ENCODE measurements at places on chromosomes 12 and 14.

DNA sequence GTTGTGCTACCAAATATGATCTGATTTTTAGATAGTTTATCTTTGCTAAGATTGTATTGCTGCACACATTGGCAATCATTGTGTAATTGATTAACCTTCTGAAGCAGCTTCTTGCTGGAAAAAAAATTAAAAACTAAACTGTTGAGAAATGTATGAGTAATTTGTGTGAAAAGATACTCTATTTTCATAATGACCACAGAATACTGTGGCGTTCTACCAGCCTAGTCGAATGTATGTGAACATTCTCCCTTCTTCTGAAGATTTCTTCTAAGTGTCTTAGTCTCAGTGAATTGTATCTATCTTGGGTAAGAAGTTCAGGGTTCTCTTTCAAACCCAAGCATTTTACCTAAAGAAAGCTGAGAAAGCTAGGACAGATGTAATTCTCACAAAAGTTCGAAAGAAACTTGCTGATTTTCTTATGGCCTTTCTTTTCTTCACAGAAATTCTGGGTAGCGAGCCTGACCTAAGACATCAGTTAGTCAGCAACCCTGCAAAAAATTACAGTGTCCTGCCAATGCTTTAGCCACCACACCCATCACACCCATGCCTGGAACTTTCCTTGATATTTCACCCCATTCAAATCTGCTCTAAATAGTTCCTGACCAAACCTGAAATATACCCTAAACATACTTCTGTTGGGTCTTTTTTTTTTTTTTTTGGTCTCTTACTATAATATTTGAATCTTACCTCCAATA is 27.1 kb upstream of the C12orf71 start:
- peak; percentile 43 for DNase-seq

DNA sequence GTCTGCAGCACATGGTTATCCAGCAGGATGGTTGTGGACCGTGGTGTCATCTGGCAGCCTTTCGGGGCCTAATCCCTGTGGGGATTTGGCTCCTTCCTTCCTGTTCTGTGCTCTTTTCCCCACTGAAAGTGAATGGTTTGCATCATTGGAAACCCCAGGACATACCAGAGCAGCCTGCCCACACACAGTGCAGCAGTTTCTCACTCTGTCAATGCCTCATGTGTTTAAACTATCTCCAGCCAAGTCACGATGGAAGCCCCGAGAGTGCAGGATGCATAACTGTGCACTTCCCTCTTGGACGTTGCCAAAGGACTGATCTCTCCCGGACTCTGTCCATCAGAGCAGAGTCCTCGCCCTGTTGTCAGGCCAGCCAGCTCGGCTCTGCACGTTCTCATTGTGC is 29.0 kb upstream of the AMN start:
- DNase-seq: peak; percentile 97

- no peak for DNase-seq
These were observed 1.3 kb upstream of the ATP2A2 start for GRCh38 chr12:110279566-110280375.

GRCh38 chr12:93705237-93705636 is 28.1 kb downstream of the CRADD start:
- no peak for DNase-seq

DNA sequence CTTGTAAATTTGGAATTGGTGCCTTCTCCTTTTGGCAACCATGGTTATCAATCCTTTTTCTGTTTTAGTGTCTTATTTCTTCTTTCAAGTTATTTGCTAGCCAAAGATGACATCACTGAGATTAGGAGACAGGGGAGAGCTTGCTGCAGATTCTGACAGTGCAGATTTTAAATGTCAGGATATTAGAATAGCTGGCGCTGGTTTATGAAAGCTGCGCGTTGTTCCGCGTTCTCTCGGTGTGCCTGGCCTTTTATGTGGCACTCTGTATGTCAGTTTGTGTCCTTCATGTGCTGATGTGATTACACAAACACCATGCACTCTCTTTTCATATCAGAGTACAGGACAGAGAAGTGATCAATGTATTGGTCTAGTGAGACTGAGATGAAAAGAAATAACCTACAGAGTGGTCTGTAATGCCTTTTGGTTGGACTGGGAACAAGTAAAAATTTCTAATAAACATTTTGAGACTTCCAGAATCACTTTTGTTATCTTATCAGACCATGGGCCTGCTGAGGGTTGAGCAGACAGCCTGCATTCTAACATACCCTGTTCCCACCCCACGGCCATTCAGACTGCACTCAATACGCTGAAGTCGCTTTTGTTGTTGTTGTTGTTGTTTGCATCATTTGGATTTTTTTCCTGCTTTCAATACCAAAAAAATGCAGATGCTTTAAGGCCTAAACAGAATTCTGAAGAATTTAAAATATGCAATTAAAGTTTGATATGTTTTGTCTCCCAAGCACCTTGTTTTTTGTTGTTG is 49.7 kb upstream of the TRAF3 start:
- DNase-seq: no peak

DNA sequence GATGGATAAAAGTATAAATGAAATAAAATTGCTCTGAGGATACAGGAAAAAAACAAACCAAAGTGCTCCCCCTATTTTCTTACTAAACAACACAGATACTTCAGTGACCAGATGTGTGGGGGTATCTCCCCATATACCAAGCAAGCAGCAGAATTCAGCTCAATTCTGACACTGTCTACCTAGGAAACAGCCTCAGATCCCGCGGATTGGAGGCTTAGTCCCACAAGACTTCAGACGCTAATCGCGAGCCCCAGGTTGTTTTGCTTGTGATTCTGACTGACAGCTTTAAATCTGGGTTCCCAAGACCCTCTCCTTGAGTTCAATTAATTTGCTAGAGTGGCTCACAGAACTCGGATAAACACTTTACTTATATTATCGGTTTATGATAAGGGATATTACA is 17.3 kb downstream of the NFKBIA start:
- DNase-seq: no peak

DNA sequence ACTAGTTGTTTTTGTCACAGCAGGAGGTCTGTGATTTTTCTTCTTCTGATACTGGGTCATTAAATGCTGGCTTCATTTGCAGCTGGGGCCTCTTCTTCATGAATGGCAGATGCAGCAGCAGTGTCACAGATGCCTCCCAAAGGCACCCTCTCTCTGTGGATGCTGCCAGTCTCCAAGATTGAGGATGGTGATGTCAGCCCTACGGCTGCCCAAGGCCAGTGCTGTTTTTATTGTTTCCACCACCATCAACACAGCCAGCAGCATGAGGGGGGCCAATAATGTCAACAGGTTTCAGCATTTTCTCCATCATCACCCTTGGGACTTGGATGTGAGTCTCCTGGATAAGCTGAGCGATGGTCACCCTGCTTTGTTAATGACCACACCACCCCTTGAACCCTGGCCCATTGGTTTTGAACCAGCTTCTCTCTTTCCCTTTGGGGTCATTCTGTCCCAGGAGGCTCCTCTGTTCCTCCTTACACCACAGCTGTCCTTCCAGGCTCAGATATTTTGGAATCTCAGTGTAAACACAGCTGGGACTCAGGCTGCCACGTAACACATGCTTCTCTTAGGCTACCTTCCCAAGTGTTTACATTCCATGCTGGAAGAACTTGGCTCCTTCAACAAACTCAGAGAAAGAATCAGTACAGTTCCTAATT is 151.7 kb upstream of the DDHD1 start:
- DNase-seq: peak; percentile 57

GRCh38 chr14:68208218-68208617 is 388.6 kb downstream of the RAD51B start:
- no peak for DNase-seq

DNA sequence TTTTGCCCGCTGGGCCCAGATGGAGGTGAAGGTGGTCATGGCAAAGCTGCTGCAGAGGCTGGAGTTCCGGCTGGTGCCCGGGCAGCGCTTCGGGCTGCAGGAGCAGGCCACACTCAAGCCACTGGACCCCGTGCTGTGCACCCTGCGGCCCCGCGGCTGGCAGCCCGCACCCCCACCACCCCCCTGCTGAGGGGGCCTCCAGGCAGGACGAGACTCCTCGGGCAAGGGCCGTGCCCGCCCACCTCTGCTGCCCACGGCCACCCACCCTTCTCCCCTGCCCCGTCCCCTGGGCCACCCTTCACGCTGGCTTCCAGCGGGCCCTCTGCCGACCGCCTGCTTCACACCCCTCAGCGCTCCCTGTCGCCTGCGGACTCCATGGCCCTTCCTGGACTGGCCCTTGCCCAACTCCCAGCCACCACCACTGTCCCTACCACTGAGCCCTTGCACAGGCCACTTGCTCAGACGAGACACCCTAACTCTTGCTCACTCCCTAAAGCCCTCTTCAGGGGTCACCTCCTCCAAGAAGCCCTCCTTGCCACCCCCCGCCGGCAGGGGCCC is 42.5 kb downstream of the CYP46A1 start:
- DNase-seq: no peak

DNA sequence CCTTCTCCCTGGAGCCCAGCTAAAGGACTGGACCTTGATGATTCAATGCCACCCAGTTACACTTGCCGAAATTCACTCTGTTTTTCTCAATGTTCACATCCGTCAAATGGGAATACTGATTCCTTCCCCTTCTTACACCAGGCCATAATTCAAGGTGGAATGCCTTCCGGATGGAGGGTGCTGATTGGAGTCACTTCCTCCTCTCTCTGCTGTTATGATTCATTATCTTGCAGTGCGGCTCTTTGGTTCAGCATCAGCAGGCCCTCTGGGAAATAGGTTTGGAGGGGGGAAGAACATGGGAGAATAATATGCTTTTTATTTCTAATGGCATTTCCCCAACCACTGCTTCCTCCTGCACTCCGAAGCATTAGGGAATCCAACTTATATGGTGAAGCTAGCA is 390.6 kb upstream of the TBX3 start:
- no peak for DNase-seq

- no peak for DNase-seq
These were observed 2.7 kb downstream of the GLTP start for GRCh38 chr12:109877504-109878246.

DNA sequence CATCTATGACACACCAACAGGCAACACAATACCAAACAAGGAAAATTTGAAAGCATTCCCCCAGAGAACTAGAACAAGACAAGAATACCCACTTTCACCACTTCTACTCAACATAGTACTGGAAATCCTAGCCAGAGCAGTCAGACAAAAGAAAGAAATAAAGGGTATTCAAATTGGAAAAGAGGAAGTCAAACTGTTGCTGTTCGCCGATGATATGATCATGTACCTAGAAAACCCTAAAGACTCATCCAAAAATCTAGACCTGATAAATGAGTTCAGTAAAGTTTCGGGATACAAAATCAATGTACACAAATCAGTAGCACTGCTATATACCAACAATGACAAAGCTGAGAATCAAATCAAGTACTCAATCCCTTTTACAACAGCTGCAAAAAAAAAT is 8.1 kb upstream of the ATL1 start:
- DNase-seq: no peak

DNA sequence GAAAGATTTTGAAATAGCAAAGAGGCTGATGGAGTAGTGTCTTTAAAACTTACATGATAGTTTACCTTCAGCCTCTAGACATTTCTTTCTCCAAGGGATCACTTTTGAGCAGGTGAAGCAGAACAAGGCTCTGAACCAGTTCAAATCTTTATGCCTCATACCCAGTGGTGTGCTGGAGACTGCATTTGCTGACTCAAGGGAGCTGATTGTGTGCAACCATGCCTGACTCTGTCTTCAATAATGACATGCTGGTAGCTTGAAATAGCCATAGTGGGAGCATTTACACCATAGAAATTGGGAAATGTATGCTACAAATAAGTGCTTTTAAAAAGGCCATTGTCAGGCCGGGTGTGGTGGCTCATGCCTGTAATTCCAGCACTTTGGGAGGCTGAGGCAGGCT is 482.0 kb downstream of the TMTC2 start:
- no peak for DNase-seq

DNA sequence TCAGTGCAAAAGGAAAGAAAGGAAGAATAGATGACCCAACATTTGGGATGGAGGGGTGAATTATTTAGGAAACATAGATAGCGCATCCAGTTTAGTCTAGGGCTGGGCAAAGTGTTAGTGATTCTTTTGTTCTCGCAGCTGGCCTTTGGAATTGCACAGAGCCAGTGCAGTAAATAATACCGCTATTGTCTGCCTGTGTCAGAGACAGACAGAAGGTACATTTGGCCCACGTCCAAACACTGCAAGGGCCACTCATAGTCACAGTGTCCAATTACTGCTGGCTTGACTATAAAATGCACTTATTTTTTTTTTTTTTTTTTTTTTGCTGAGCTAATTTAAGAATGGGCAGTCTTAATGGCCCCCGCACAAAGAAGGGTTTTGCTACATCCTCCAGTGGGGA is 638.6 kb downstream of the BCL11B start:
- no peak for DNase-seq

- DNase-seq: peak; percentile 97
These were observed 29.5 kb upstream of the RPLP0 start for GRCh38 chr12:120230326-120230973.

- peak; percentile 36 for DNase-seq
These were observed 582.5 kb upstream of the MGAT4C start for GRCh38 chr12:86838711-86839110.

GRCh38 chr12:70590549-70591226 is 46.5 kb downstream of the PTPRB start:
- peak; percentile 28 for DNase-seq

GRCh38 chr12:28035500-28035899 is 63.0 kb upstream of the PTHLH start:
- peak; percentile 63 for DNase-seq

DNA sequence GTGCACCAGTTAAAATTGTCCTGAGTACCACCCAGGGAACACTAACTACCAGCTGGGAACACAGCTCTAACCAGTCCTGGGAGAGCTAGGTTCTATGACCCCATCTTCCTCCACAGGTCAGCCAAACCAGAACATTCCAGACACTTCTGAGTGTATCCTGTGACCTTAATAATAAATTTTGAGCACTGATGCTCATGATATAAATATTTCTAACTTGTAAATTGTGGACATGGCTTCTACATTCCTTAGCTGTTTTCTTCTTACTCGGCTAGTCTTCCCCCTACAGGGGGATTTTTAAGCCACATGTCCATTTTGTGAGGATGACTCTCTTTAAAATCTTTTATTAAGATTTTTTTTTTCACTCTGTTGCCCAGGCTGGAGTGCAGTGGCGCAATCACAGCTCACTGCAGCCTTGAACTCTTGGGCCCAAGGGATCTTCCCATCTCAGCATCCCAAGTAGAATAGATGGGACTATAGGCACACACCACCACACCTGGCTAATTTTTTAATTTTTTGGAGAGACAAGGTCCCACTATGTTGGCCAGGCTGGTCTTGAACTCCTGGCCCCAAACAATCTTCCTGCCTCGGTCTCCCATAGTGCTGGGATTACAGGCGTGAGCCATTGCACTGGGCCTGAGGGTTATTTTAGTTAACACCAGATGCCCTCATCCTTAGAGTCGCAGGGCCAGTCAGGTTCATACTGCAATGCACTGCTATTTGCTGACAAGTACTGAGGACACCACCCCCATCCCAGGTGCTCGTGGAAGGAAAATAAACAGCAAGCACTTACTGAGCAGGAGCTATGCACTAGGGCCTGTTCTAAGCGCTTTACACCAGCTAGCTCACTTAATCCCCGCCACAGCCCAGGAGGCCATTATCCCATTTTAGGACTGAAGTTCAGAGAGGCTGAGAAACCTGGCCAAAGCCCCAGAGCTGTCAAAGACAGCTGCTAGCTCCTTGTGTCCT is 142.6 kb upstream of the NCOR2 start:
- DNase-seq: peak; percentile 87

- no peak for DNase-seq
These were observed 9.2 kb downstream of the KRT1 start for GRCh38 chr12:52670961-52671360.

- no peak for DNase-seq
These were observed 31.4 kb downstream of the JDP2 start for GRCh38 chr14:75459099-75459741.
